NCI-H446 treated with DMSO at 0.1 percent for 48 hours (cell line): ENCODE measurements at places on chromosomes 7 and 10.

- DNase-seq = no peak
Observed at GRCh38 chr7:131056007-131056406, 271.7 kb upstream of the MKLN1 start.

DNA sequence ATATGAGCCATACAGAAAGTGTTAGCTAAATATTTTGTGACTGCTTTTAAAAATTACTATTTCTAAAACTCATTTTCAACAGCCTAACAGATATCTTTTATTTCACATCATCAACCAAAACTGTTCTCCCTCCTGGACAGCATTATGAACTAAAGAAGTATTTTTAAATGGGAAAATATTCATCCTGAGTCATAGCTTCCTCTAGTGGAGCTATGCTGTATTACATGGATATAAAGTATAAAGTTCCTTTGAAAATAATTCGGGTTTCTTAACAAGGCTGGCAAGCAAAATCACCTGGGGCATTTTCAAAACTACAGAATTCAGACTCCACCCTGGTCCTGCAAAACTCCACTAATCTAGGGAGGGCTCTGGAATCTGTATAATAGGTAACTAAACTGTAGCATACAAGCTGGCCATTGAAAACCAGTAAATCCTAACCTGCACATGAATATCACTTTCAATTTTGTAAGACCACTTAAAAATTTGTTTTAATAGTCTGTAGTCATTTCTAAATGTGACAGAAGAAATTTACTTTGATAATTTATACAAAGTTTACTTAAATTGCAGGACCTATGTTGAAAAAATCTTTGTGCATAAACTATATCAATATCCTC lies 53.5 kb downstream of the SCIN start:
- no peak for DNase-seq

GRCh38 chr7:155832581-155832981 lies 20.3 kb upstream of the SHH start:
- no peak for DNase-seq

DNA sequence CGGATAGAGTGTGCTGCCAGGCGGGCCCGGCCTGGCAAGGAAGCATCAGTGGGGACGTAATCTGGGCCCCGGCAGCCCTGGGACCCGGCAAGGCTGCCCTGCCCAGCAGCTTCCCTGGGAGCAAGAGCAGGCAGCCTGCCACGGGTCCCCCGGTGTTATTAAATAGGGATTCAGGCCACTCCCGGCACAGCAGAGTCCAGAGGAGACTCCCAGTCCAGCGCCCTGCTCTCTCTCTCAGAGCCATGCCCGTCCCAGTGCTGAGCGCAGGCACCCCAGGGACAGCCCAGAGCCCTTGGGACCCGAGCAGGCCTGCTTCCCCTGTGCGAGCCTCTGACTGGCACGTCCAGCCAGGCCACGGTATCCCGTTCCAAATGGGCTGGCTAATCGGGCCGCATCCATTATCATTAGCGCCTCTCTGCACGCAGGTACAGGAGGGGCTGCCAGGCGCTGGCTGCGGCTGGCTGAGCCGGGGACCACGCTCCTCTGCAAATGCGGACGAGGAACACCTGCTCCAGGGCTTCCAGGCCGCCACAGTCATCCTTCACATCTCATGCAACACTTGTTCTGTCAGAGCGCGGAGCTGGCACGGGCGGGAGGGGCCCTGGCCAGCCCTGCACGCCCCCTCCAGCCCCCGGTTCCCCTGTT lies 344.2 kb upstream of the MKI67 start:
- no peak for DNase-seq

DNA sequence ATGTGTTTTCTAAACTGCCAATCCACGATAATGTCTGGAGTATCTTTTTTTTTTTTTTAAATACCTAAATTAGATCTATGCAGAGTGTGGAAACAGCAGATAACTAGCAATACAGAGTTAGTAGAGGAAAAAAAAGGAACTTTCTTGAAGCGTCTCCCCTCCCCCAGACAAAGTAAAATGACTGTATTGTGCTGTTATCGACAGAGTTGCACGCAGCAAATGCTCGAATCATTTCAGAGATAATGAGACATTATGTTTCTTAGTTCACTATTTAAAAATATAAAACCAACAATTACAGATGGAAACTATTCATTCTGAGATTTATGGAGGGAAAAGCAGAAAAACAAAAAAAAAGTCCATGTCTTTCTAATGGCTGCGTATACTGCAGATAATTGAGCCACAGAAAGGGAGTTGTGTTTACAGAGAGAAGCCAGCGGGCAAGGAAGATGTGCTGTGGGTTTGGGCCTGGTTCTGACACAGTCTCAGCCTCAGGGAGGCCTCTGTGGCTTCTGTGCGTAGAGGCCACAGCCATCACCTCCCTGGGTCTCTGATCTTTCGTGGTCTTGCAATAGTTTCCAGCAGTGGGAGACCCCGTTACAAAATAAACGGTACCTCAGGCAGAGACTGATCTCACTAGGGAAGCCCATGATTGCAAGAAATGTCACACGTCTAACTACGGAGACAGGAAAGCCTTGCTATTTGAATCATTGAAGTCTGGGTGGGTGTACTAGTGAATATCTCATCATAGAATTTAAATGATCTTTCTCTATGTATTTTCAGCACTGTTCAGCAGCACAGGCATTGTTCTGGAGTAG lies 19.1 kb upstream of the KLF6 start:
- no peak for DNase-seq

GRCh38 chr7:104160375-104160774 lies 47.4 kb downstream of the ORC5 start:
- peak; percentile 13 for DNase-seq

DNA sequence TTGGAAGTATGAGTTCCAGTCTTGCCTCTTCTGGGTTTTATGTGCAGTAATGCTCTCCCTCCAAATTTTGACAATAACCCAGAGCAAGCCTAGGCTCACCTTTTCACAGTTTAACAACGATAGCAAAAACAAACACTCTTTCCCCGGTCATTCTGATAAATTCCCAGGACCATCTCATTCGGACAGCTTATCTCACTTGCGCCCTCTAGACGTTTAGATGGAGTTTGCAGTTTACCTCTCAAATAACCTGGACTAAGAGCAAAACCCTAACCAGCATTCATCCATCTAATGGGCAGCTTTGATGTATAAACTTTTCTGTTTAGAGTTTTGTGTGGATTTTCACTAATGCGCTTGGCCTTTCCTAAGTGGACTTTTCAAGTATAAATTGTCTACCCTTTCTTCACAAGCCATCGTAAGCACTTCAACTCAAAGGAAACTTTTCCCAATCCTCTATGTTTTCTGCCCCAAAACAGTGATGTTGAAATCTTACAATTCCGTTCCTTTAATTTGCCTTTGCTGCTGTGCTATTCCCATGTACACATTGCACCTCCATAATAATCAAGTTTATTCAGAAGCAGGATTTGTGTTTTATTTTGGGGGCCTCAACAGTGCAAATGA lies 114.9 kb downstream of the HDAC9 start:
- no peak for DNase-seq

GRCh38 chr10:71059054-71059818 lies 153.1 kb upstream of the UNC5B start:
- peak; percentile 41 for DNase-seq

GRCh38 chr7:101602484-101603241 lies 26.4 kb downstream of the MYL10 start:
- peak; percentile 2 for DNase-seq

- no peak for DNase-seq
Observed at GRCh38 chr7:132877573-132877972, 204.3 kb downstream of the CHCHD3 start.
